Right kidney (tissue), 9 donors: ENCODE measurements at places on chromosomes 4 and X.

DNA sequence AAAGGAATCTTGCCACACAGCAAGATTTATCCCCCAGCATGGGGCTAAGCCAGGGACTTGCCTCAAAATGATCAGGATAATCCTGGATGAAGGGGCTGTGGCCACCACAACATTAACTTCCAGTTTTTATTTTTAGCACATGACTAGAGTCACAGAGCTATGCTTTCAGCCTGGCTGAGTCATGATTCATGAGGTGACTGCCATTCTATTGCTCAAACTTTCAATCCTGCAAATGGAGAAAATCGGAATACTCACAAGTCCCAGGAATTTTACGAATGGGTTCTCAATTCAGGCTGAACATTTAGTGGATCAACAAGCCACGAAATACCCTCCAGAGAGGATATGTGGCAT, 70.7 kb upstream of the HPGD start:
- DNase-seq = no peak

DNA sequence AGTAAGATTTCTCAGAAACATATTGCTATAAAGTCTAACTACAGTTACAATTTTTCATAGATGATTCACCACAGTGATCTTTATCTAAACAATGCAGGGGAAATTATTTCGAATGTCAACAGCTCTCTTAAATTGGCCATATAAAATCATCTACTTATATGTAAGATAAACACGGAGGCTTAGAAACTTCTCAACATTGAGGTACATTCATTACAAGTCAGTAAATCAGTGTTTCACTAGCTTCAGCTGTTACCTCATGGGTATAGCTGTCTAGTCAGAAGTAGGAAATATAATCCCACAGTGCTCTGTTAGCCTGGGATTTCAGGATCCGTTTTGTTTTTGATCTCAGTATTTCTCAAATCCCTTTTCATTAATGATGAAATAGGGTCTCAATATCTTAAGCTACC, 43.2 kb downstream of the PCDH7 start:
- DNase-seq = no peak

GRCh38 chrX:307261-308111, 11.1 kb downstream of the GTPBP6 start:
- no peak for DNase-seq

DNA sequence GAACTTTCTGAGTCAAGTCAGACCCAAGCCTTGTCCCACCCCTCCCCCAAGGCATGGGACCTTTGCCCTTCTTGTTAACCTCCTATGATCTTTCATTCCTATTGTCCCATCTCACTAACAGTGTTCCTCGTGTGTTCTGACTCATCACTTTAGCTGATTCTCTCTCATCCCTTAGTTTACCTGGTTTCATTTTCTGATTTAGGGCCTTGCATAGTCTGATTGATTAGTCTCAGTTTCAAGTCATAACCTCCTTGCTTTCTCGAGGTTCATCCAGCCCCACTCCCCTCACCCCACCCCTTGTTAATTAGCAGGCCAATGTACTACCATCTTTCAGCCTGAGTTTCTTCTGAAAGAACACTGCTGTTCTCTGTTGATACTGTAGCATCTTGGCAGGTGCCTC, 517.4 kb downstream of the RPA4 start:
- DNase-seq = no peak

DNA sequence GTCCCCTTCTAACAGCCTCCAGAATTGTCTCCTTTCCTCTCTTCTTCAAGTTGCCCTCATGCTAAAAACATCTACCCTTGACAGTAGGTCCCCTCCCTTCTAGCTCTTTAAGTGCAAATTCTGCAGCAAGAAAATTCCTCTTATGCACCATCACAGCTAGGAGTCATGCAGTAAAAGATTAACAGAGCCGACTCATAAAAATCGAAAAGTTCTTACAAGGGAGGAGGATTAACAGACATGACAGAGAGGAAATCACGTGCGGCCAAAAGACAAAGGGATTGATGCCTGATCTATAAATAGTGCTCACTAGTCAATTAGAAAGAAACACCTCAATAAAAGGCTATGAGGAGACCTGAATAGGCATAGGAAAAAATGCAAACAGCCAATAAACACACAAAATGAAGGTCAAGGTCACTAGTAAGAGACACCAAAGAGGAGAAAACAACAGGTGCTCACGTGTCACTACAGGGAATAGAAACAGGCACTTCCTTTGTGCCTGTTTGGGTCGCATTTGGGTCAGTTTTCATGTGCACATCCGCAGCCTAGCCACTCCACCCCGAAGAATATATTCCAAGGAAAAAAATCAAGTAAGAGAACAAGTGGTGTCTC, 3.4 kb downstream of the RNF212 start:
- DNase-seq = peak; percentile 44

DNA sequence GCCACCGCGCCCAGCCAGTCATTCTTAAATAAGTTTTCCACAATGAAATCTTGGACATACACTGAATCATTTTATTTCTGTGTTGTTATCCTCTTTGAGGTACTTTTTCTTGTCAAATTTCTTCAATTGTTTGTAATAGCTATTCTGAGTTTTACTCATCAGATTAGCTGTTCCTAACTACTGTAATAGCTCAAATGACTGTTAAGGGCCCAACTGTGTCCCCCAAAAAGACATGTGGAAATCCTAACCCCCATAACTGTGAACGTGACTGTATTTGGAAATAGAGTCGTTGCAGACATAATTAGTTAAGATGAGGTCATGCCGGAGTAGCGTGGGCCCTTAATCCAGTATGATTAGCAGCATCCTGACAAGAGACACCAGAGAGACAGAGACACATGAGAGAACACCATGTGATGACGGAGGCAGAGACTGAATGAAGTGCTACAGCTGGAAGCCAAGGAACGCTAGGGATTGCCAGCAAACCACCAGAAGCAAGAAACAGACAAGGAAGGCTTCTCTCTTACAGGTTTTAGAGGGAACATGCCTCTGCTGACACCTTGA, 22.9 kb downstream of the ACOT9 start:
- no peak for DNase-seq

DNA sequence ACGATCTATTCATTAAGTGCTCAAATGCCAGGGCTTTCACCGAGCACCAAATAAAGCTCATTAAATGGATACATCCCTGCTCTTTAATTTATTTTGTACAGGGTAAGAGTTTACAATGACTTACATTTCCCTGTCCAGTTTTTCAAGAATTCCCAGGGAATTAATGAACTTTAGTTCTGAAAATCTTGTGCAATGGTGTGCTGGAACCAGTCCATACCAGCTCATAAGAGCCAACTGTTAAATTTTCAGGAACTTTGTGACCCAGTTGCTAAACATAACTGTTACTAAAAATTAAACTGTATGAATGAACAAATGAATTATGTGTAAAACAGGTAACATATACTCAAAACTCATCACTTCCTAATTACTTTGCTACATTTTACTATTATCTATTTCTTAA, 191.7 kb upstream of the RASGEF1B start:
- DNase-seq = no peak

GRCh38 chrX:151754641-151755215, 20.2 kb downstream of the CNGA2 start:
- DNase-seq = no peak

GRCh38 chr4:82957045-82957444, 53.6 kb downstream of the LIN54 start:
- no peak for DNase-seq

GRCh38 chr4:87219632-87220093, 755 bp downstream of the KLHL8 start:
- DNase-seq = no peak

GRCh38 chrX:100350704-100351489, 59.2 kb downstream of the PCDH19 start:
- no peak for DNase-seq

DNA sequence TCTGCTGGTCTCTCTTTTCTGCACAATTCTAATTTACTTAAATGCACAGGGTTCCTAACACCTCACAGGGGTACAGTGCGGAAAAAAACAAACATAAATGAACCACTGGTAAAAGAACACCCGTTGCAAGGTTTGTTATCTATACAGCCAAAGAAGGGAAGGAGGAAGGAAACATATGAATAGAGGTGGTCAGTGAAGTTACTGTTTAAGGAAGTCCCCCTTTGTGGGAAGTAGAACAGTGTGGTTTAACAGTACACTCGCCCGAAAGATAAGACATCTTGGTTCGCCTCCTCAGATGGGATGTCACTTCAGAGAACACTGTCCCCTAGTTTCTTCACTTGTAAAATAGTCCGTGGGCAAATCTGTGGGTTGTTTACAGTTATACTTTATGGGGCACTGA, 57.5 kb downstream of the TEC start:
- DNase-seq = no peak

DNA sequence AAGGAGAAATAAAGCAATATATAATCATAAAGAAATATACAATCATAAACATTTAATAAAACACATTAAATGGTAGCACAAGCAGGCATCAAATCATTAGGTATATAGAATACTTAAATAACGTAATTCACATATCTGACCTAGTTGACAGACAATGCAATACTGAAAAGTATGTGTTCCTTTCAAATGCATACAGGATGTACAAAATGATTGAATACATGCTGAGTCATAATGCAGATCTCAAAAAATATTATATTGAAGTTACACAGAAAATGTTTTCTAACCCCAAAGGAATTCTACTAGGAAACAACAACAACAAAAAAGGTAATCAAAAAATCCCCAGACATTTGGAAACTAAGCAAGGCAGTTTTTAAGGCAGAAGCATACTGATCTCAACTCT, 1072.0 kb upstream of the INTU start:
- no peak for DNase-seq

DNA sequence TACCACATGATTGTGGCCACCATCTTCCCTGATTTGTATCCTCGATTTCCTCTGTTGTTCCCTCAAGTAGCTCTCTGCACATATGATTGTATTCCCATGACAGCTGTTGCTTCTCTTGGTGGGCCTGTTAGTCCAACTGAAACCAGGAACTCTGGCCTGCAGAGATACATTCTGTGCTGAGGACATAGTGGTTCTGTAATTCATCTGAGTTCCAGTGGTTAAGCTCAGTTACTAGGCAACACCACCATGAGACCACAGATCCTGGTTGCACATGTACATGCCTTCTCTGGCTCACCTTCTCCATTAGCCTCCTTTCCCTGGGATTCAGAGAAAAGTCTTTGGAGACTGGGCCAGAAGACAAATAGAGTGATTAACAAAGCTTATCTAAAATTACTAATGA, 172.1 kb upstream of the SLC7A11 start:
- DNase-seq = no peak

- no peak for DNase-seq
Measured at GRCh38 chrX:104833401-104833800, 267.4 kb downstream of the IL1RAPL2 start.

DNA sequence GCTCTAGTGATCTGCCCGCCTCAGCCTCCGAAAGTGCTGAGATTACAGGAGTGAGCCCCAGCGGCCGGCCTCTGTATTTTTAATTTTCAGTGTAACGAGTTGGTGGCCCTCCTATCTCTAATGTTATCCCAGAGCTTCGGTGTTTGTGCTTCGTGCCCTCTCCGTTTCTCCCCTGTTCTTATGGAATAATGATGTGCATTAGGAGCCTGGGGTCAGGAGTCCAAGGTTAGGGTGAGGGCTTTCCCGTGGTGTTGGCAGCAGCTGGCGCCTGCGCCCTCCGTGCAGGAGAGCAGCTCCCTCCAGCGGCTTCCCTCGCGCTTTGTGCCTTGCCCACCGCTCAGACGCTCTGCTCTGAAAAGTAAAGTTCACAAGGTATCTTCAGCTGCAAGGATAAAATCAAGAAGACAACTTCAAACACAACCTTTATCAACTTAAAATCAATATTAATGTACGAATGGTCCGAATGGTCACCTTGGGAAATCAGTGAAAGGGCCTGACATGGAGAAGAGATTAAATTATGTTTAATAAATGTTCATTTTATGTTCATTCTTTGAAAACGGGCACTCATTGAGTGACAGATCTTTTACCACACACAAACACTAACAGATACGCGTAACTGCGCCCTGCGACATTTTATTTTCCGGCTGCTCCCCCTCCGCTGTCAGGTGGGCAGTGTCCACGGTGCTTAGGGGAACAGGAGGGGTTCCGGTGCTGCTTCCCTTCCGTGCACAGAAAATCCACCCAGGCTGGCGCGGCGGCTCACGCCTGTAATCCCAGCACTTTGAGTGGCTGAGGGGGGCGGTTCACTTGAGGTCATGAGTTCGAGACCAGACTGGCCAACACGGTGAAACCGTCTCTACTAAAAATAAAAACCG, 62.4 kb downstream of the TRAPPC11 start:
- DNase-seq = peak; percentile 55

DNA sequence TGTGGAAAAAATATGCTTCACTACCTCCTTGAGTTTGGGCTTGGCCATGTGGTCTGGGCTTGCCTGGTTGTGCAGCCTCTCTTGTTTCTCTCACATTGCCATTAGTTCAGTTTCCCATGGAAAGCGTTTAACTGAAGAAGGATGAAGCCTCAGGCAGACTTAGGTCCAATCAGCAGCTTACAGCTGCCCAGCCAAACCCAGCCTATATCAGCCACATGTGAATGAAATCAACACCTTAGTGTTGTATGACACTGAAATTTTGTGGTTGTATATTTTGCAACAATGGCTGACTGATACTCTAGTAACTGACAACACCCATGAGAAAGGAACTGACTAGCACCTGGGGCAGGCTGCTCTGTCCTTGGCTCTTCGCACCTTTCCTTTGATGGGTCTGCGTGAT, 81.2 kb downstream of the KLF8 start:
- DNase-seq = no peak

DNA sequence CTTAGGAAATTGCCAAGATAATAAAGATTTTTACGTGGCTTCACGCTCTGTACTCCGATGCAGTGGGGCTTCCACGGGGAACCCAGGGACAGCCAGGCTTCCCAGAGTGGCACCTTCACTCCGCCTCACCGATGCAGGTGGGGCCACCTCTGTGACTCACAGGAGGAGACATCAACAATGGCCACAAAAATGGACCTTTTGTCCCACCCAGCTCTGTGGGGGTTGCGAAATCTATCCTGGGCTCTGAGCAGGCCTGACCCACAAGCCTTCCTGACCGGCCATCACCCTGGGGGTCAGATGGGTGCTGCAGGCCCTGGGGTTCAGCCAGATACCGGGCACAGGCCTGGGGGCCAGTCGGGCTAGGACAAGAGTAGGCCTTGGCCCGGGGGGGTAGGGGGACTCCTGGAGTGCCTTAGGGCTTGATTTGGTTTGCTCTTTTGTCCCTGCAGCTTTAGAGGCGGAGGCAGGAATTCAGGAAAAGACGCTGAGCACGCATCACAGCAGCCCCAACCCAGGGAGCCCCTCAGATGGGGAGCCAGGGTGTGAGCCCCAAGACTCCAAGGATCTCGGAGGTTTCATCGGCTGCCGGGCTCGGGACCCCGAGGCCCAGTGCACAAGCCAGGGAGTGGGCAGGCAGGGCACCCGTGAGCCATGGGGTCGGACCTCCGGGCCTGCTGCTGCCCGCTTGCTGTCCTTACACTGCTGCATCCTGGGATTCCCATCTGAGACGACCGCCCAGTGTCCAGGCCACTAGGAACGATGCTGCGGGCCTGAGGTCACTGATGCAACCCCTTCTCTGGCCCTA, 136.5 kb upstream of the NKX1-1 start:
- no peak for DNase-seq
